ENCODE measurements at places on chromosomes 11 and 22. TPM values are rescaled to one million over a fixed set of nuclear protein-coding genes. Genes with fewer than 3 reads are reported as not detected.

GRCh38 chr22:40423310-40423688, 52.9 kb downstream of the SGSM3 start:
- peak; percentile 38 for DNase-seq

SYCE3 gene
- not detected for total RNA-seq

- DNase-seq, result no peak
Measured at GRCh38 chr22:36999463-36999862, 19.8 kb downstream of the TST start.

GRCh38 chr22:44442186-44442815, 55.7 kb downstream of the RTL6 start:
- no peak for DNase-seq

GRCh38 chr11:130578738-130579368, 130.4 kb downstream of the ADAMTS15 start:
- no peak for DNase-seq

MS4A15 gene
- total RNA-seq, result not detected

CSNK2A3 gene
- total RNA-seq, result not detected

DNA sequence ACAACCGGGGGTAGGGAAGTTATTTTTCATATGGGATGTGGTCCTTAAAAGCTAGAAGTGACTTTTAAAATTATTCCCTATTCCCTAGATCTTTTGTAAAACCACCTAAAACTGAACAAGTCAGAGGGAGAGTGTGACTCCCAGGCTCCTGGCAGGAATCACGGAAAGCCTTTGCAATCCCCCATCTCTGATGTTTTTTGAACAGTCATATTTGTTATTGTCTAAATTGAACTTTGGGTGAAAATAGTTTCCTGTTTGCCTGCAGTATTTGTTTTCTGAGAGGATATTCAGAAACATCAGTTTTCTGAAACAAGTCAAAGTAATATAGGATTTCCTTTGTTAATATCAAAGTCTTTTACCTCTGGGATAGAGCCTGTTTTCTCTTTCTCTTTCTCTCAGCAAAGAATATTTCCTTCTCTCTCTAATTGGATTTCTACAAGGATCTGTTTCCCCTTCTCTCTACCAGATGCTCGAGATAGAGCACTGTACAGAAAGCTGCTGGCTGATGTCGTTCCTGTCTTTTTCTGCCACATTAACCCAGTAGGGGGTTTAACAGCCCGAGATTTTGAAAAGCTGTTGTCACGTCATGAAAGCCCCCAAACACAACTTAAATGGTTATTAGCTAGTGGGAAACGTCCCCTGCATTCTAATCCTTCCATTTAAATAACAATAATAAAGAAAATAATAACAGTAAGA, 132.2 kb upstream of the PITPNB start:
- DNase-seq, result no peak

- no peak for DNase-seq
Measured at GRCh38 chr22:41446057-41446501, 522 bp downstream of the TOB2 start.

OR5P2 gene
- not detected for total RNA-seq
